Upper lobe of left lung (tissue), 6 donors: ENCODE measurements at places on chromosomes 12 and 14. TPM values are rescaled to one million over a fixed set of nuclear protein-coding genes. Genes with fewer than 3 reads are reported as not detected.

The KLRC4 gene
- total RNA-seq: 3.0 TPM

The MANSC4 gene
- total RNA-seq: not detected

The USP44 gene
- total RNA-seq: 13.4 TPM

The BCDIN3D gene
- 0.44 TPM for total RNA-seq

The KRT72 gene
- total RNA-seq: not detected

The IFNG gene
- total RNA-seq: 0.54 TPM

The SLC39A5 gene
- 1.2 TPM for total RNA-seq

The CNTN1 gene
- total RNA-seq: 8.6 TPM

The TCHP gene
- 90.1 TPM for total RNA-seq

The GLIPR1L1 gene
- not detected for total RNA-seq

The SMCO3 gene
- 3.1 TPM for total RNA-seq

The TCL1B gene
- total RNA-seq: not detected

The CD4 gene
- total RNA-seq: 10.5 TPM

The RIMKLB gene
- 25.2 TPM for total RNA-seq

The THTPA gene
- total RNA-seq: 20.1 TPM

The SLC38A4 gene
- not detected for total RNA-seq

The TGM1 gene
- total RNA-seq: 17.8 TPM

The TROAP gene
- 3.0 TPM for total RNA-seq

- H3K27me3 ChIP-seq: no peaks in the 10 kb centered on the region
- H3K27ac ChIP-seq: peak overlapping the region; percentile 87
- H3K4me3 ChIP-seq: peak overlapping the region; percentile 92
Observed at GRCh38 chr14:75063013-75063412, 811 bp downstream of the ACYP1 start.

DNA sequence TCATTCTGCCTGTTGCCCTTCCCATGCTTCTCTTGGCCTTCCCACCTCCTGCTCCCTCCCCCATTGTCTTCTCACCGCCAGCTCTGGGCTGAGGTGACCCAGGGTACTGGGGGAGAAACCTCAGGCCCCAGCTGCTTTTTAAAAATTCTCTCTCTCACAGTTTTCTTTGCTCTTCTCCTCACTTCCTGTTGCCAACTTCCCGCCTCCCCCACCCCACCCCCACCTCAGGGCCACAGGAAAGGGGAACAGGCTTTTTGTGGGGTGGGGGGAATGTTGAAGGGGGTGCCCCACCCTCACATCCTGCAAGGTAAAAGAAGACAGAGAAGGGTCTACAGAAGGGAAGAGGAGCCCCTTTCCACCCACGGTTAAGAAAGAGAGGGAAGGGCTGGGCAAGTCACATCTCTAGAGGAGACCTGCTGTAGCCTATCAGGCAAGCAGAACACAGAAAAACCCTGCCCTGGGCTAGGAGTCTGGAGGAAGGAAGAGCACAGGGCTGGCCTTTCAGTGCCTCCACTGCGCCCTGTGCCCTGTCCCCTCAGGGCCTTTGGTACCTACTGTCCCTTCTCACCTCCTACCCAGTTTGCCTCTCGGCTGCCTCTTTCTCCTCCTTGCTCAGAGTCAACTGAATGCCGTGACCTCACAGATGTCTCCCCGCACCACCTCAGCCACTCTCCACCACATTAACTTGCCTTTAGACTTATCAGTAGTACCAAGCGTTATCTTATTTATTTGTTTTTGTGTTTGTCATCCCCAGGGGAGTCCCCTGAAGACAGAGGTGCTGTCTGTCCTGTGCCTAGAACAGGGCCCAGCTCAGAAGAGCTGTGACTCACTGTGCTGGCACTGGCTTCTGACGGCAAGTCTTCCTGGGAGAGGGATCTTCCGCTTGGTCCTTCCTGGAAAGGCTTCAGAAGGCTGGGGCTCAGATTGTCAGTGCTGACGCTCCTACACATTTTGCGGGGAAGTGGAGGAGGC lies 1.7 kb downstream of the ARHGAP9 start:
- H3K27ac ChIP-seq: peak overlapping the region; percentile 87
- peaks cover 3% of the 10 kb centered on the region for H3K36me3 ChIP-seq
- H3K4me1 ChIP-seq: peaks cover 37% of the 10 kb centered on the region
- H3K4me3 ChIP-seq: no peak overlapping the region
- DNase-seq: peak; percentile 63

DNA sequence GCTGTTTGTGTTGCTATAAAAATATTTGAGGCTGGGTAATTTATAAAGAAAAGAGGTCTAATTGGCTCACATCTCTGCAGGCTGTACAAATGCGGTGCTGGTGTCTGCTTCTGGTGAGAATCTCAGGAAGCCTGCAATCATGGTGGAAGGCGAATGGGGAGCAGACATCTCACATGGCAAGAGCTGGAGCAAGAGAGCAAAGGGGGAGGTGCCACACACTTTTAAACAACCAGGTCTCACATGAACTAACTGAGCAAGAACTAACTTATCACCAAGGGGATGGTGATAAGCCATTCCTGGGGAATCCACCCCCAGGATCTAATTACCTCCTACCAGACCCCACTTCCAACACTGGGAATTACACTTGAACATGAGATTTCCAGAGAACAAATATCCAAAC lies 300.7 kb upstream of the MDGA2 start:
- no peak for DNase-seq
- H3K36me3 ChIP-seq: no peaks in the 10 kb centered on the region
- H3K4me3 ChIP-seq: no peak overlapping the region
- H3K27me3 ChIP-seq: no peaks in the 10 kb centered on the region

DNA sequence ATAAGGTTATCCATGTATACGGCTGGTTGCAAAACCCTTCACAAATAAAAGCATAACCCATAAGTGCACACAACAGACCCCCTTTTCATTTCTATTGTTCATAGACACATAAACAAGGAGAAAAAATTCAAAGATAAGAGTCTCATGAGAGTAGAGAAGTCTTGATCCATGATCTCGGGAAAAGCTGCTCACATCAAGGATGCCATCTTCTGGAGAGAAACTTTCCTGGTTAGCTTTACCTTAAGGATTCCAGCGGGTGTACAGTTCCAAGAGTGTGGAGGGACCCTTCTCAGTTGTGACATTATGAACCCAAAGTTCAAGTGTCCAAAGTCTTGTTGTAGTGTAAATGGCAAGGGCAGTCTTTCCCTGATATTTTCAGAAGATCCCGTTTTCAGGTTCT lies 144.5 kb downstream of the LLPH start:
- no peaks in the 10 kb centered on the region for H3K4me1 ChIP-seq
- DNase-seq: no peak
- no peaks in the 10 kb centered on the region for H3K36me3 ChIP-seq

GRCh38 chr12:24054416-24054815 lies 104.9 kb upstream of the SOX5 start:
- H3K27ac ChIP-seq: no peak overlapping the region
- no peak overlapping the region for H3K4me3 ChIP-seq
- DNase-seq: no peak
- H3K27me3 ChIP-seq: no peaks in the 10 kb centered on the region
- H3K36me3 ChIP-seq: no peaks in the 10 kb centered on the region

GRCh38 chr14:61201171-61201570 lies 80.0 kb downstream of the TMEM30B start:
- DNase-seq: no peak
- H3K4me3 ChIP-seq: no peak overlapping the region
- no peaks in the 10 kb centered on the region for H3K27me3 ChIP-seq
- H3K27ac ChIP-seq: no peak overlapping the region
- no peaks in the 10 kb centered on the region for H3K36me3 ChIP-seq
- no peaks in the 10 kb centered on the region for H3K4me1 ChIP-seq

- H3K4me3 ChIP-seq: no peak overlapping the region
- peaks cover 5% of the 10 kb centered on the region for H3K4me1 ChIP-seq
- H3K36me3 ChIP-seq: no peaks in the 10 kb centered on the region
- no peak for DNase-seq
- no peaks in the 10 kb centered on the region for H3K27me3 ChIP-seq
Observed at GRCh38 chr14:38090506-38090905, 117.2 kb upstream of the SSTR1 start.

- DNase-seq: no peak
- H3K4me1 ChIP-seq: no peaks in the 10 kb centered on the region
- H3K36me3 ChIP-seq: no peaks in the 10 kb centered on the region
- no peak overlapping the region for H3K27ac ChIP-seq
- no peaks in the 10 kb centered on the region for H3K27me3 ChIP-seq
Observed at GRCh38 chr12:44100264-44100663, 264.4 kb downstream of the TMEM117 start.

DNA sequence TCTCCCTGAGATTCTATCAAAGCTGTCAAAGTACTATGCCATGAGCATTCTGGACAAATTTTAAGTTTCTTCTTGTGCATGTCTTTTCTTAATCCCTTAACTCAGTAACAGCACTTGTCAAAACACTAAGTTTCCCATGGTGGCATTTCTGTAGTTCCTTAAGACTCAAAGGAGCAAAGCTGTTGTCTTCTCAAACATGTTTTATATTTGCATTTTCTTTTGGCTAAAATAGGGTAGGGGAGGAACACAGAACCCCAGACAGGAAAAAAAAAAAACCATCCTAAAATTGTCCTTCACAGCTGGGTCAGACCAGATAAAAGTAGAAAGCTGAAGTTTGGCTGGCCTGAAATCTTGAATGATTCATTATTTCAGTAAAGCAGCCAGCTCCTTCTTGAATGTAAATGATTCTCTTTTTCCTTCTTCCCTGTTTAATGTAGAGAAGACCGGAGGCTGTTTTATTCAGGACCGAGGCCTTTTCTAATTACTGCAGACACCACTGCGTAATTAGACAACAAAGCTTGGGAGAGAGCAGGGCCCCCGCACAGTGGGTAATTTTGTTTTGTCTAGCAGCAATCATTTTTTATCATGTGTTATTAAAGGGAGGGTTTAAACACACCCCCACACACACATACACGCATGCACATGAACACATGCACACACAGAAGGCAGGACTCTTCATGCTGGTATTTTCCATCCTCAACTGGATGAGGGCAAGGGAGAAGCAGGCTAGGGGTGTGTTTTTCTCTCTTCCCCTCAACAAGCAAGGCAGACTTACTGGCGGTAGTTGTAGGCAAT lies 51.0 kb downstream of the PAH start:
- H3K4me3 ChIP-seq: no peak overlapping the region
- no peak overlapping the region for H3K27ac ChIP-seq
- H3K4me1 ChIP-seq: no peaks in the 10 kb centered on the region
- no peak for DNase-seq
- no peaks in the 10 kb centered on the region for H3K27me3 ChIP-seq

DNA sequence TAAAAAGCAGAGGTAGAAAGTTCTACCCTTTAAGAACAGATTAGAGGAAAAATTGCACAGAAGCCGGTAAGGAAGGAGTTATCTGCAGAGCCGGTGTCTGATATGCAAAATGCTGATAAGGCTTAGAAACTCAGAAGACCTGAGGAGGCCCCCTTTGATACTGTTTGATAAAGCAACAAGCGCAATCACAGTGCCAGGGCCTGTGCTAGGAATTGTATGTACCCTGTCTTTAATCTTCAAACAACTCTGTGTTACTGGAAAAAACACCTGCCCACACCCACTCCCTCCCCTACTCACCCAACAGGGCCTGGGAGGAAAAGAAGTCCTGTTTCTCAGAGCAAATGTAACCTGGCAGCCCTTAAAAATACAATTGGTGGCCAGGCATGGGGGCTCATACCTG lies 112.7 kb upstream of the FUT8 start:
- no peaks in the 10 kb centered on the region for H3K36me3 ChIP-seq
- no peaks in the 10 kb centered on the region for H3K27me3 ChIP-seq
- H3K27ac ChIP-seq: peak overlapping the region; percentile 18
- no peak overlapping the region for H3K4me3 ChIP-seq

DNA sequence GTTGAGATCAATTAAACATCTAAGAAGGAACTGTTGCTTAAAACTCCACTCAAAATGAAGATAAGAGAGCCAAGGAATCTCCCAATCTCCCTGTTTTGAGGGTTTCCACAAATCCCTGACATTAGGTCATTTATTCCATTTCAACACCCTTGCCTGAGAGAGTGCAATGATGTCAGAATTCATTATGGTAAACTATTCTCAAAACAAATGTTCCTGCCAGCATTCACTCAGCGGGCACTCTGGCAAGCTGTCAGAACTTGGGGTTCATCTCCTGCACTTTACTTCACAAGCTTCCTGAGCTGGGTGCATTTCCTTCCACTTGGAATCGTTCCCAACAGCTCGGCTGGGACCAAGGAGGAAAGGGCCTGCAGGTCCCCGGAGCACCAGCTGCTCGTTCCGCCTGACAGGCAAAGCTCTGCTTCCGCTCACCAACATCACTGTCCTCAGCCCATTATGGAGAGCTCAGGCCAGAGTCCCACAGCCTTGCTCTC lies 117.8 kb downstream of the TTC7B start:
- no peaks in the 10 kb centered on the region for H3K27me3 ChIP-seq
- H3K4me3 ChIP-seq: no peak overlapping the region
- DNase-seq: peak; percentile 41

- H3K36me3 ChIP-seq: no peaks in the 10 kb centered on the region
- DNase-seq: no peak
- H3K4me3 ChIP-seq: no peak overlapping the region
Observed at GRCh38 chr14:68702135-68702534, 90.7 kb downstream of the ZFP36L1 start.

GRCh38 chr14:83483063-83483462 lies 1949.4 kb upstream of the SEL1L start:
- no peak overlapping the region for H3K4me3 ChIP-seq
- DNase-seq: no peak
- no peaks in the 10 kb centered on the region for H3K27me3 ChIP-seq

GRCh38 chr14:78638926-78639325 lies 468.8 kb downstream of the NRXN3 start:
- no peak for DNase-seq
- H3K27ac ChIP-seq: no peak overlapping the region
- no peak overlapping the region for H3K4me3 ChIP-seq
- H3K36me3 ChIP-seq: no peaks in the 10 kb centered on the region
- H3K27me3 ChIP-seq: no peaks in the 10 kb centered on the region
- no peaks in the 10 kb centered on the region for H3K4me1 ChIP-seq

DNA sequence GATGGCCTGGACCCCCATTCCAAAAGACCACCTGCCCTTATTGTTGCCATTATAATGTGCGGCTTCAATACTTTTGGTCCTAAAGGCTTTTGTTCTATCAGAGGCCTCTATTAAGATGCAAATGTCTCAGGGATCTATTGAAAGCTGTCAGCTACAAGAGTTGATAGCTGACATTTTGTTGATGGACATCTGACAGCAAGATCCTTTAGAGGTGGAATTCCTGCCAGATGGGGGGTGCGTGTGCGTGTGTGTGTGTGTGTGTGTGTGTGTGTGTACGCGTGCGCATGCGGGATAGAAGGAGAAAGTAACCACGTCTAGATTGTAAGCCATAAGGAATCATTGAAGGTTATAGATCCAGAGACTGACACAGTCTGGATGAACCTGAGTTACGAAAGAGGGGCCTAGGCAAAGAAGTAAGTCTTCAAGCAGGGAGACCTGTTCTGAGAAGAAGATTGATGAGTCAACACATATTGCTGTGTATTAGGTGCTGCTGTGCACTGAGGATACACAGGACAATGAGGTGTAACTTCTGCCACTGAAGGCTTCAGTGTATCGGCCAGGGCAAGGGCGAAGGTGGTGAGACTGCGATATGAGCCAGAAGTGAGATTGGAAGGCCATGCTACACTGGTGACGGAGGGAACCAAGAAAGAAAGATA lies 89.2 kb downstream of the PRMT8 start:
- no peaks in the 10 kb centered on the region for H3K4me1 ChIP-seq
- no peak overlapping the region for H3K4me3 ChIP-seq
- no peaks in the 10 kb centered on the region for H3K27me3 ChIP-seq
- no peak overlapping the region for H3K27ac ChIP-seq

GRCh38 chr12:127294651-127295210 lies 972.2 kb upstream of the TMEM132C start:
- no peak overlapping the region for H3K4me3 ChIP-seq
- peak; percentile 30 for DNase-seq
- H3K4me1 ChIP-seq: no peaks in the 10 kb centered on the region
- H3K27ac ChIP-seq: no peak overlapping the region
- H3K27me3 ChIP-seq: no peaks in the 10 kb centered on the region
